Cortex of kidney (tissue), 1 donor: ENCODE measurements at places on chromosomes 11 and 22.

DNA sequence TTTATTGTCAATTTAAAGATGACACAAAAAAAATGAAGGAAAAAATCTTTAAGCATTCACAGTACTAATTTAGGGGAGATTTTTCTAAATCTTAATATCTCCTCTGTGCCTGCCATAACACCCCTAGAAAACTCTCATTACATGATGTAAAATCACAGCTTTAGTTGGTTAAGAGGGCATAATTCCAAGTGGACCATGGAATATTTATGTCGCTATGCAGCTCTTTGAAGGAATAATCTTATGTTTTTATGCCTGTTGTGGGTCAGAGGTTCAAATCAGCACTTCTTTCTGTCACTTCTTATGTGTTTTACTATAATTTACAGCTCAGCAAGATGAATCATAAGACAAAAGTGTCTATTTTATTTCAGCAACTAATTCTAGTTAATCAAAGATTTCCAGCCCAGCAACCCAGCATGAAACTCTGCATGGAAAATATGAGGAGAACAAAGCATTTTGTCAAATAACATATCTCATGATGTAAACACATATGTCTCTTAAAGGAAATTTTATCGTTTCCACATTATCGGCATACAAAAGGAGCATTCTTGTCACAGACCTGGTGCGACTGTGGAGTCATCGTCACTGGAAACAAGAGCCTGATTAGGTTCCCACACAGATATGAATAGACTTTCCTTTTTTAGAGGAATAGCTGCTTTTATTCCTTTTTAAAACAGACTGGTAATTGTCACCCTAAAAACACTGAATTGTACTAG, 274.8 kb downstream of the SOX6 start:
- no peak for DNase-seq

GRCh38 chr11:95444309-95445241, 213.6 kb upstream of the SESN3 start:
- DNase-seq = no peak

- DNase-seq = no peak
Measured at GRCh38 chr22:33332538-33332937, 274.4 kb upstream of the SYN3 start.

- no peak for DNase-seq
Measured at GRCh38 chr11:1178906-1179305, 21.2 kb downstream of the MUC5AC start.

GRCh38 chr11:1152316-1153104, 5.2 kb upstream of the MUC5AC start:
- no peak for DNase-seq

GRCh38 chr11:66112041-66112491, 42.0 kb downstream of the PACS1 start:
- no peak for DNase-seq

- no peak for DNase-seq
Measured at GRCh38 chr11:64934682-64935358, 873 bp downstream of the GPHA2 start.

GRCh38 chr11:34207487-34208180, 102.2 kb downstream of the NAT10 start:
- DNase-seq = no peak

- DNase-seq = no peak
Measured at GRCh38 chr22:39382410-39382809, 17.2 kb upstream of the TAB1 start.
